ENCODE measurements at places on chromosomes 6 and 20.
A peak's percentile ranks its signal among the peaks of the same experiment; 100 is the strongest.

GRCh38 chr6:130598021-130598989 is 228.9 kb upstream of the SMLR1 start:
- DNase-seq: no peak

DNA sequence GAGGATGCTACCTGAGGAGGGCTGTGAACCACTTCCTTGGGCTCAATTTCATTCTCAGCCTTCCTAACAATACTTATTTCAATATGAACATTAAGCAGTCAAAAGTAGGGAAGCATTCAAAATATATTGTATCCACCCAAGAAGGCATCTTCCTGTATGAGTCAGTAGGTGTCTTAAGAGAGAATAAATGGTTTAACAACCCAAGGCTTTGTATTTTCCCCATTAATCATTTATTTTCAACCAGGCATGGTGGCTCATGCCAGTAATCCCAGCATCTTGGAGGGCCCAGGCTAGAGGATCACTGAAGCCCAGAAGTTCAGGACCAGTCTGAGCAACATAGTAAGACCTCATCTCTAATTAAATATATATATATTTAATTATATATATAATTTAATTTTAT is 74.5 kb upstream of the MARCKS start:
- no peak for DNase-seq

- no peak for DNase-seq
These were observed 78.6 kb downstream of the HIVEP1 start for GRCh38 chr6:12090714-12091113.

- no peak for DNase-seq
These were observed 9.3 kb downstream of the ADNP start for GRCh38 chr20:50921803-50922501.

GRCh38 chr6:144659202-144660182 is 374.4 kb downstream of the UTRN start:
- DNase-seq: peak; percentile 5

DNA sequence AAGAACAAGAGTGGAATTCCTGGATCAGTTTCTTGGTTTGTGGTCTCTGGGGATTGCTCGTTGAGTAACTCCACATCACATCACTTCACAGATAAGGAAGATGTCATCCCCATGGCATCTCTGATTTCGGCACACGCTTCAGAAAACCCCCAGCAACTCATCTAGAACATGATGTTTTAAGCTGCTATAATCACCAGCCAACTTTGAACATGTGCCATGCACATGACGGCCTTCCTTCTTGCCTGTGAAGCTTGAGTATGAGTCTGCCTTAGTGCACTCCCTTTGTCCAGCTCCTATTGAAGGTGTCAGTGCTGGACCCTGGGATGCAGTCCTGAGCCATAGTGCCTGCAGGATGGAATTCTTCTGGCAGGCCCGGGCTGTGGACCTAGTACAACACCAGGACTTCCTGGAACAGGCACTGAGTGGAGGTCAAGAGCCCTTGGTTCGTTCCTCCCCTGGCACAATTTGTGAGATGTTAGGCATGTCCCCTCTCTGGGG is 231.5 kb upstream of the SUPT3H start:
- DNase-seq: no peak

GRCh38 chr6:151036869-151037680 is 171.6 kb downstream of the MTHFD1L start:
- DNase-seq: no peak

DNA sequence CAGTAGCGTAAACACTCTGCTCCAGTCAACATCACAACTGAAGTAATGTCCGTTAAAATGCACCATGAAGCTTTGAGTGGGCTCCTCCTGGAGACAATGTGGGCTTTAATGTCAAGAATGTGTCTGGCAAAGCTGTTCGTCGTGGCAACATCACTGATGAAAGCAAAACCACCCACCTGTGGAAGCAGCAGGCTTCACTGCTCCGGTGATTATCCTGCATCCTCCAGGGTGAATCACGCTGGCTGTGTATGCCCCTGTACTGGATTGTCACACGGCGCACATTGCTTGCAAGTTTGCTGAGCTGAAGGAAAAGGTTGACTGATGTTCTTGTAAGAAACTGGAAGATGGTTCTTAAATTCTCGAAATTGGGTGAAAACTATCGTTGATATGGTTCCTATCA is 128.5 kb downstream of the MOXD1 start:
- no peak for DNase-seq

DNA sequence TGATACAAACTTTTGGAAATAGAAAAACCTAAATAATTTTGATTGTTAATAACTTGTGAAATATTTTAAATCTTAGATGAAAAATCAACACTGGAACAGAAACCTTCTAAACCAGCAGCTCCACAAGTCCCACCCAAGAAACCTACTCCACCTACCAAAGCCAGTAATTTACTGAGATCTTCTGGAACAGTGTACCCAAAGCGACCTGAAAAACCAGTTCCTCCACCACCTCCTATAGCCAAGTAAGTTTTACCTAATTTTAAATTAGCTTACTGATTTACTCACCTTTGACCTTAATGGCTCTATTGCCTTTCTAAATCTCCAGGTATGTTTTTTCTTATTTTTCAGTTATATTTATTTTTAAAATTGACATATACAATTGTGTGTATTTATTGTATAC is 102.6 kb upstream of the ADGRF4 start:
- DNase-seq: no peak

DNA sequence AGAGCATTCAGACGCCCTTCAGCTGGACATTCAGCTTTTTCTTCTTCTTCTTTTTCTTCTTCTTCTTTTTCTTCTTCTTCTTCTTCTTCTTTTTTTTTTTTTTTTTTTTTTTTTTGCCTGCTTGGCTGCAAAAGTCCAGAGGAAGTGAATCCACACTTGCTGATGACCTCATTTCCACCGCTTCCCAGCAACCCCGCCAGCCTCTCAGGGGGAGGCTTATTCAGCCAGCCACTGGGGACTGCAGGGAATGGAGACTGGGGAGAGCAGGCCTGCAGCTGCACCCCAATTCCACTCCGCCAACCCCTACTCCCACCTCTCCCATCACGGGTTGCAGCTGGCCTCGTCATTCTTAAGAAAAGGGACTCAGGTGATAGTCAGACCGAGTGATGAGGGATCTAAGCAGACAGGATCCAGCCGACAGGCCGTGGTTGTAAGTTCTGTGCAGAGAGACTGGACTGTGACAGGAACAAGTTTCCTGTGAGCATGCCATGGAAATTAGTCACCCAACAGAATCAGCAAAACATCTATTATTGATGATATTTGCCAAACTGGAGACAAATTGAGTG is 59.0 kb upstream of the QKI start:
- no peak for DNase-seq

DNA sequence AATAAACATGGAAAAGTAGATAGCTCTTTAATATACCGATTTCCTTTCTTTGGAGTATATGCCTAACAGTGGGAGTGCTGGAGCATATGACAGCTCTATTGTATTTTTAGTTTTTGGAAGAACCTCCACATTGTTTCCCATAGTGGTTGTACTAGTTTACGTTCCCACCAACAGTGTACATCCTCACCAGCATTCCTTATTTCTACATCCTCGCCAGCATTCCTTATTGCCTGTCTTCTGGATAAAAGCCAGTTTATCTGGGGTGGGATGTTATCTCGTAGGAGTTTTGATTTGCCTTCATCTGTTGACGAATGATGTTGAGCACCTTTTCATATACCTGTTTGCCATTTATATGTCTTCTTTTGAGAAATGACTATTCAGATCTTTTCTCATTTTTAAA is 2.6 kb downstream of the MICA start:
- no peak for DNase-seq

DNA sequence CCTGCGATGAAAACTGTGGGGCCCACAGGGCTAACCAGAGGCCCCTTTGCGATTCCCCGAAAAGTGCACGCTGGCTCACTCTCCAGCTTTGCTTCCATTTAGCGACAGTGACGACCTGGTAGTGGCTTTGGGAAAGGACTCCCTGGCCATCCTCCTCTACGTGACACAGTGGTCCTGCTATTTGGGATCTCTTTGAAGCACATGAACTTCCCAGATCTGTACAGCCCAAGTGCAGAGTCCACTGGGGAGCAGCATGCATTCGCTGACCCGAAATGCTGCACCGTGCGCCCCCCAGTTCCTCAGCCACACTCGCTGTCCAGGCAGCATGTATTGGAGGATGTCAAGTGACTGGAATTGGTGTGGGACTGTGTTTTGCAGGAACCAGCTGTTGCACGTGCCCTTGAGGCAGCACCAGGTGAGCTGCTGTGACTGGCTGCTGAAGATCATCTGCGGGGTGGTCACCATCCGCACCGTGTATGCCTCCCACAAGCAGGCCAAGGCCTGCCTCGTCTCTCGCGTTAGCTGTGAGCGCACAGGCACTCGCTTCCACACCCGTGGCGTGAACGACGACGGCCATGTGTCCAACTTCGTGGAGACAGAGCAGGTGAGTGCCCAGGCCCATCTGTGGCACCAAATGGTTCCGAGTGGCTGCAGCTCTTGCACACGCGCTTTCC is 51.6 kb downstream of the SYNJ2 start:
- no peak for DNase-seq

DNA sequence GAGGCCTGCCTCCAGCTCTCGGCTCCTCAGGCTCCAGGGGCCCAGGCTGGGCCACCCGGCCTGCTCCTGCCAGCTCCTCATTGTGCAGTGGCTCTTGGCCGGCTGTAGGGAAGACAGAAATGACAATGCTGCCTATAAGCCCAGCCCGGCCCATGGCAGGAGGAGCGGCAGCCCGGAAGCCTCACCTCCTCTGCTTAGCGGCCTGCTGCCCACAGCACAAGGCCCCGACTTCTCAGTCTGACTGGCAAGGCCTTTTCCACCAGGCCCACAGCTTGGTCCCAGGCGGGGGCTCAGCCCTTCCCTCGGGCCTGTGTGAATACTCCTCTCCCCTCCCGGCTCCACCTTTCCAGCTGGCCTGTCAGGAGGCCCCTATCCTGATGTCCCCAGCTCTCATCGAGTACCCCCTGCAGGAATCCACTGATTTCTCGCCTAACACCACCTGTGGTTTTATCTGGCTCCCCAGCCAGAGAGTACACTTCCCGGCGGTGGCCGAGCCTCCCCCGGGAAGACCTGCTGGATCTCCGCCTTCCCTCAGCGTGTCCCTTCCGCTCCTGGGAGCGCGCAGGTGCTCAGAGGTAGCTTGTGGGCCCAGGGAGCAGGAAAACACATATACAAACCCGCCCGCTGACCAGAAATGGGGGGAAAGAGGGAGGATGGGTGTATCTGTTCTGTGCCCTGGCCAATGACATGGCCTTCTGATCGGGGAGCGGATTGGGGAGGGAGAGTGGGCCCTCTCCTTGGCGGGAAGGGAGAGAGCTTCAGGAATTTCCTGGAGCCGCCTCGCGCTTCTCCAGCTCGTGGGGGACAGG is 963 bp downstream of the DDRGK1 start:
- DNase-seq: peak; percentile 33

- DNase-seq: no peak
These were observed 67.9 kb downstream of the LIN28B start for GRCh38 chr6:105024803-105025202.

DNA sequence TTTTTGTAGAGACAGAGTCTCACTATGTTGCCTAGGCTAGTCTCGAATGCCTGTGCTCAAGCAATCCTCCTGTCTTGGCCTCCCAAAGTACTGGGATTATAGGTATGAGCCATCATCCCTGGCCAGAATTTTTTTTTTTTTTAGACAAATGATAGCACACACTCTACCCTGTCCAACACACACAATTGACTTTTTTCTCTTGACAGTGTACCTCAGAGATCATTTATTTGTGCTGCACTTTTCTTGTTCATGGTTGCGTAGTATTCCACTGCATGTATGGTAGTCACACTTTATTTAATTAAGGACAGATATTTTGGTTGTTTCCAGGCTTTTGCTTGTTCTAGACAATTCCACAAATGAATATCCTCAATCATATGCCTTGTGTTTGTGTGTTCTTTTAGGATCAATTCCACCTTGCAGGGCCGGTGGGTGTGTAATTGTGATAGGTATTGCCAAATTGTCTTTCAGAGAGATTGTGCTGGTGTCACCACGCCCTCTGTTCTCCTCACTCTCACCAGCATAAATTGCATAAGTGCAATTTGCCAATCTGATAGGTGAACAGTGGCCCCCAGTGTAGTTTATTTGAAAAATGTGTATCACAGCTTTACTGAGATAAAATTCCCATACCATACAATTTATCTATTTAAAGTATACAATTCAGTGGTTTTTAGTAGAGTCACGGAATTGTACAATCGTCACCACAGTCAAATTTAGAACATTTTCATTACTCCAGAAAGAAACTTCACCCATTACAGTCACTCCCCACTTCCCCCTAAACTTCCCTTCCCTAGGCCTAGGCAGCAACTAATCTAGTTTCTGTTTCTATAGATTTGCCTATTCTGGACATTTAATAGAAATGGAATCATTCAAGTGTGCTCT is 20.1 kb downstream of the SRC start:
- DNase-seq: no peak

DNA sequence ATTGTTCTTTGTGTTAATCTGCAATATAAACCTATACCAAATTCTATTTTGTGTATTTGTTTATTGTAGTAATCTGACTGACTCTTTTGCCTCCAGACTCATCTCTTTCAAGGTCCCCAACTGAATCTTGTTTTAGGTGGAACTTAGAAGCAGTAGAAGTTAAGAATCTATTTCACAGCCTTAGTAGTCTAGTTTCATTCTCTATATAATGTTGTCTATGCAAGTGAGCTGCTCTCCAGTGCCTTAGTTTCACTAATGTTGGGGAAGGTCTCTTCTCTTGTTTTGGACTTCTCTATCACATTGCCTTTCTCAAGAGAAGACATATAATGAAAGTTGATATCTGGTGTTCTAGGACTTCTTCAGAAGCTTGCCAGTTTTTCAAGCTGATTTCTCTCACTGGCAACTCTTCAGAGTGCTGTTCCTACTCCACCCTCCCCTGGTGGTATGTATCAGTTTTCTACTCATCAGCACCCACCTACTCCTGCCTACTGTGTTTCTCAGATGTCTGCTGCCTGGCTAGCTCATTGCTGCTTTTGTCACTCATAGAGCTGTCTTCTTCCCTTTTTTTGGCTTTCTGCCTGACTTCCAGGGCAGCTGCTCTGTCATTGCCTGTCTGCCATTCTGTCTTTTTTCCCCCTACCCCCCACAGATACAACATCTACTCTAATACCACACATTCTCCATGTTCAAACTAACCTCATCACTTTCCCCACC is 82.1 kb downstream of the PTPRA start:
- no peak for DNase-seq

- no peak for DNase-seq
These were observed 2.3 kb downstream of the KCNK15 start for GRCh38 chr20:44748005-44748370.

DNA sequence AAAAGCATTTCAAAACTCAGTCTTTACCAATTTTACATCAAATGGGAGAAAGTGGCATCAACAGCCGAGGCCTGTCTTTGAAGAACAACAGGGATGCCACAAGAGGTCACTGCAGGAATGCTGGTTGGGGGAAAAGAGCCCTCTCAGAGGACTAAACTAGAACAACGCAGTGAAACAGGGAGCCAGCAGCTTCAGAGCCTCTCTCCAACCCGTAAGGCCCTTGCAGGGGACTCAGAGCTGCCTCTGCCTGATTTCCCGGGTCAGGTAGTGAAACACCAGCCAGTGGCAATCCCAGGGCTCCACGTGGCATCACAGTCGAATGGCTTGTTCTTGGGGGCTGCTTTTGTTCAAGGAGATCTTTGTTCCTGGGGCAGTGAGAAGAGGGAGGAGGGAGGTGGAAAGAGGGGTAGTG is 55.0 kb upstream of the KCNK16 start:
- no peak for DNase-seq

GRCh38 chr6:104483225-104483834 is 376.4 kb downstream of the HACE1 start:
- no peak for DNase-seq

GRCh38 chr6:35148167-35148741 is 7.1 kb upstream of the TCP11 start:
- no peak for DNase-seq

GRCh38 chr6:53043581-53043980 is 21.6 kb upstream of the FBXO9 start:
- no peak for DNase-seq

All from CD4-positive, alpha-beta T cell treated with Interleukin-17A for 4 hours (primary cell).